ENCODE measurements at places on chromosomes 11 and 22. TPM values are rescaled to one million over a fixed set of nuclear protein-coding genes. Genes with fewer than 3 reads are reported as not detected.

SCARF2 gene
- total RNA-seq = 17.0 TPM

GDPD4 gene
- total RNA-seq = not detected

KDELR3 gene
- total RNA-seq = 5.6 TPM

PLA2G3 gene
- 34.5 TPM for total RNA-seq

PDGFD gene
- total RNA-seq = 6.9 TPM

Measured in GM23338 (cell line).